Endothelial cell (in vitro differentiated cells): ENCODE measurements at places on chromosomes 11 and 22.
A peak's percentile ranks its signal among the peaks of the same experiment; 100 is the strongest.

DNA sequence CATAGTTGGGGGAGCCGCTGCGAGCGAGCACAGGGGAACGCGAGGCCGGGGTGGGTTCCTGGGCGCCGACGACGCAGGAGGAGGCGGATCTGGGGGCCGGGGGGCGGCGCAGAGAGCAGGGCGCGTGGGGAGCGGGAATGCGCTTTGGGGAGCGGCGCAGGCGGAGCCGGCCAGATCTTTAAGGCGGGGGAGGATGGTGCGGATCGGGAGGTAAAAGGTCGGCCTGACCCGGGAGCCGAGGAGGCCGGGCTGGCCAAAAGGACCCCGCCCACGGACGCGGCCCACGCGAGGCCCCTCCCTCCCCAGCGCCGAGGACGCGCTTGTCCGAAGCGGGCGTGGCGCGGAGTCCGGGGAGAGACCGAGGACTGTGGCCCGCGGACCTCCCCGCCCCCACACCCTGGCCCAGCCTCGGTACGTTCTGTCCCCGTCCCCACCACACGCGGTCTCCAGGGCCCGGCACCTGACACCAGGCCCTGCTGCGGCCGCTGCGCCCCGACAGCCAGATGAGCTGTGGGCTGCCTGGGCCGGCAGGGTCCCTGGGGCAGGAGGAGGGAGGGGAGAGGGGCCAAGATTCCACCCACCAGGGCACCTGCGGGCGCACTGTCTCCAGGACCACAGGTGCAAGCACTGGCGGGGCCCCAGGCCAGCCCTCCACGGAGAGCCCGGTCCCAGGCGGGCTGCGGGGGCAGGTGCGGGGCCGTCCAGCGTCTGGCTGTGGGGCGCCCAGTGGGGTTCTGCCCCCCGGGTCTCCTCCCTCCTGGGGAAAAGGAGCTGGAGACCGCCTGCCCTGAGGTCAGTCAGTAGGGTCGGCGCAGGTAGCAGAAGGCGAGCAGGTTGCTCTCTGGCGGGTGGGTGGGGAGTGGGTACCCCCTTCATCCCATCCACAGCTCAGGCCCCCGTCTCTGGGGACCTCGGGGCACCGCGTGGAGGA lies 10.9 kb downstream of the PIM3 start:
- DNase-seq = peak; percentile 23

DNA sequence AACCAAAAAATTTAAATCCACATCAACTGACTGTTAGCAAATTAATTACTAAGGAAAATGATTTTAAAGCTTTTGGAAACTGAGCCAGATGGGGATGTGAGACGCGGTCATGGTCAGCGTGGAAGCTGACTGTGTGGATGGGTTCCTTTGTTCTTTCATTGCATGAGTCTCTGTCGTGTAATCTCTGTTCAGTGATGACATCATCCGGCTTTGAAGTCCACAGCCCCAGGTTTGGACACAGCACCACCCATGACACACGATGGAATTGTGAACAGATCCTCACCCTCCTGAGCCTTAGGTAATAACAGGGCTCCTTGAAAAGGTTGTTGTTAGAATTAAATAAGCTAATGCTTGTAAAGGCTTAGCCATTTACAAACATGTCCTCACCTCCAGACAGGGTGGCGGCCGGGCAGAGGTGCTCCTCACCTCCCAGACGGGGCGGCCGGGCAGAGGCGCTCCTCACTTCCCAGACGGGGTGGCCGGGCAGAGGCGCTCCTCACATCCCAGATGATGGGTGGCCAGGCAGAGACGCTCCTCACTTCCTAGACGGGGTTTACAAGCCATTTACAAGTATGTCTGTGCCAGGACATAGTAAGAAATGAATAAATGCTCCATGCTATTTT lies 677.3 kb downstream of the TBC1D22A start:
- no peak for DNase-seq

DNA sequence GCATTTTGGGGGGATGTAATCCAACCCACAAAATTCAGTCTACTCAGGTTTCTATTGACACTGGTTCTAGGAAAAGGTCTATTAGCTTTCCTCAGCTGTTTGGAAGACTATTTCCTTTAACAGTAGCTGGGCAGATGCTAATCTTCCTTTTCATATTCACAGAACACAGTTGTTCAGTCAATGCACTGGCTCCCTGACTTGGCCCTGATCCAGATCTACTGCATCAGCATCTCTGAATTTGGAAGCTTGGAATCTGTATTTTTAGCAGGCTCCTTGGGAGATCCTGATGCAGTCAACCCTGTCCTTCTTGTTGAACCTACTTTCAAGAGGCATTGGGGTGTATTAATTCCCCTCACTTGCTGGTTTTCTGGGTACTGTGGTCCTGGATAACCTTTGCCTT lies 6.3 kb downstream of the HTATIP2 start:
- DNase-seq = no peak

- no peak for DNase-seq
These were observed 14.7 kb downstream of the KCNQ1OT1 start for GRCh38 chr11:2685051-2685450.

GRCh38 chr11:93054881-93055280 lies 85.4 kb downstream of the MTNR1B start:
- DNase-seq = no peak
